ENCODE measurements at places on chromosomes 7 and 10. TPM values are rescaled to one million over a fixed set of nuclear protein-coding genes. Genes with fewer than 3 reads are reported as not detected.

- DNase-seq = no peak
Observed at GRCh38 chr10:5551531-5552375, 27.0 kb downstream of the CALML3 start.

GRCh38 chr10:69696073-69696731, 66.2 kb downstream of the FAM241B start:
- DNase-seq = peak; percentile 48

DNA sequence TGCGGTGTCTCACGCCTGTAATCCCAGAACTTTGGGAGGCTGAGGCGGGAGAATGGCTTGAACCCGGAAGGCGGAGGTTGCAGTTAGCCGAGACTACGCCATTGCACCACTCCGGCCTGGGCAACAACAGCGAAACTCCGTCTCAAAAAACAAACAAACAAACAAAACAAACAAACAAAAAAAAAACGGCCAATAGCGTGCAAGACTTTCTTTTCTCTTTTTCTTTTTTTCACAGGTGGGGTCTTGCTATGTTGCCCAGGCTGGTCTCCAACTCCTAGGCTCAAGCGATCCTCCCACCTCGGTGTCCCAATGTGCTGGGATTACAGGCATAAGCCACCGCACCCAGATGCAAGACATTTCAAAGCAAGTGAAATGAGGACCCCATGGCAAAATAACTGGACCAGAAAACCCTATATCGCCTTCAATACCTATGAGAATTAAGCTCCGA, 1.6 kb downstream of the PSAP start:
- no peak for DNase-seq

- no peak for DNase-seq
Observed at GRCh38 chr10:130339091-130339490, 202.9 kb downstream of the GLRX3 start.

DNA sequence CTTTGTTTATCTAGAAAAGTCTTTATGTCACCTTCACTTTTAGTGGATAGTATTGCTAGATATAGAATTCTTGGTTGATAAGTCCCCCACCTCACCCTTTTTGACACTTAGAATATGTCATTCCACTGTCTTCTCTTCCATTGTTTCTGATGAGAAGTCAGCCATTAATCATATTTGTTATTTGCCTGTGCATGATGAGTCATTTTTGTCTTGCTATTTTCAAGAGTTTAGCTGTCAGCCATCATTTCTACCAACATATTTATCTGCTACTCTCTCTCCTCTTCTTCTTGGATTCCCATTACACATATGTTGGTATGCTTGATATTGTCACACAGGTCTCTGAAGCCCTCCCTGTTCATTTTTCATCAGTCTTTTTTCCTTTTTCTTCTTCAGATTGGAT, 160.8 kb upstream of the TCF7L2 start:
- no peak for DNase-seq

The LDB1 gene
- 11.8 TPM for total RNA-seq

The SLC16A12 gene
- total RNA-seq = not detected
